ENCODE measurements at places on chromosomes 4 and X.
A peak's percentile ranks its signal among the peaks of the same experiment; 100 is the strongest.

GRCh38 chr4:76666944-76667532 is 230.9 kb downstream of the SOWAHB start:
- DNase-seq, result no peak

DNA sequence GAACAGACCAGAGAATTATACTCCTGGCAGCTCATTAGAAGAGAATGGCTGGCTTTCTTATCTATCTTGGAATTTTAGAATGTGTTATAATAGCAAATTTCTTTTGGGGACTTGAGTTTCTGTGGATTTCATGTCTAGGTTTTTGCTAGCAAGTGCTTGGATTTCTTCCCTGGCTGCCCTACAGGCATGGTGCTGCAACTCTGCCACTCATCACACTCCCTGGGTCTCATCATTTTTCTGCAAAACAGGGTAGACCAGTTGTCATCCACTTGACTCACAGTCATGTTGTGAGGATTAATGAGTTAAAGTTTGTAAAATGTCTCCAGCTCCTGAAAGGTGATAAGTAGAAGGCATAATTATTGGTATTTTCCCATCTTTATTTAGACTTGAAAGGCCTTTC is 60.7 kb upstream of the LCORL start:
- no peak for DNase-seq

GRCh38 chrX:107736781-107737531 is 38.6 kb downstream of the TSC22D3 start:
- no peak for DNase-seq

- DNase-seq, result peak; percentile 68
Measured at GRCh38 chrX:12970691-12971202, 4.2 kb upstream of the TMSB4X start.

DNA sequence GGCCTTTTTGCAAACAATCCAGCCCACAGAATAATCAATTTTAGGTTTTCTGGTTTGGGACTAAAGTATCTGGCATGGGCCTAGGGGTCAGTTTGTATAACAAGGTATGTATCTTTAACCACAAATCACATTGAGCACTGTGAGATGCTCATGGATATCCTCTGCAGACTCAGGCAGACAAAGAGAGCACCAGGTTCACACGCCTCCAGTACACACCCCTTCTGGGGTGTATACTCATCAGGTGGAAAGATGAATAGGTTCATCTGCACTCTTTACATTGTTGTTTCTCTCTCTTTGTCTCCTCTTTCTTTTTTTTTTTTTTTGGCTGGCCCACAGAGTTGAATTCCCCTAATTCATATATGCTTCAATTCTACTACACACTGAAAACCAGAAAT is 21.1 kb downstream of the TEC start:
- DNase-seq, result no peak

All from CD14-positive monocyte (primary cell).